ENCODE measurements at places on chromosomes 3 and 15. TPM values are rescaled to one million over a fixed set of nuclear protein-coding genes. Genes with fewer than 3 reads are reported as not detected.

EFL1 gene
- total RNA-seq, result 20.5 TPM

CAMK2N2 gene
- total RNA-seq, result not detected

CHRNA5 gene
- total RNA-seq, result 1.3 TPM

DNA sequence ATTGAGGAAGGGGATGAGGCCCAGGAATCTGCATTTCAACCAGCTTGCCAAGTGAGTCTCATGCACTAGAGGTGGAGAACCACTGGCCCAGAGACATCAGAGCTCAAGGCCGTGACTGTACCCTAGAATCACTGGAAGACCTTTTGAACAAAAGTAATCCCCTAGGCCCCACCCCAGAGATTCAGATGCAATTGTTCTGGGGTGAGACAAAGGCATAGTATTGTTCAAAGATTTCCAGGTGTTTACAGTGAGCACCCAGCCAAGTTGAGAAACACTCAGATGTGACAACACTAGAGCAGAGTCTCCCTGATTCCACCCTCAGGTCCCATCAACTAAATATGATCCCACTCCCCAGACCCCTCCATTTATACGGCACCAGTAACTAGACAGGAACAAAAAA is 290.3 kb upstream of the TLE3 start:
- DNase-seq, result no peak
- H3K27ac ChIP-seq, result no peak overlapping the region
- H3K27me3 ChIP-seq, result no peaks in the 10 kb centered on the region
- peaks cover 8% of the 10 kb centered on the region for H3K4me1 ChIP-seq
- no peaks in the 10 kb centered on the region for H3K36me3 ChIP-seq
- no peak overlapping the region for H3K4me3 ChIP-seq

GRCh38 chr15:42153874-42154211 is 2.6 kb downstream of the PLA2G4F start:
- no peak overlapping the region for H3K4me3 ChIP-seq
- H3K4me1 ChIP-seq, result peaks cover 4% of the 10 kb centered on the region
- H3K27me3 ChIP-seq, result no peaks in the 10 kb centered on the region
- no peak for DNase-seq
- H3K36me3 ChIP-seq, result no peaks in the 10 kb centered on the region
- H3K27ac ChIP-seq, result no peak overlapping the region

Measured in naive thymus-derived CD8-positive, alpha-beta T cell (primary cell).